Left ventricle myocardium superior (tissue), 1 donor: ENCODE measurements at places on chromosomes 12 and 14. TPM values are rescaled to one million over a fixed set of nuclear protein-coding genes. Genes with fewer than 3 reads are reported as not detected.
A peak's percentile ranks its signal among the peaks of the same experiment; 100 is the strongest.

DNA sequence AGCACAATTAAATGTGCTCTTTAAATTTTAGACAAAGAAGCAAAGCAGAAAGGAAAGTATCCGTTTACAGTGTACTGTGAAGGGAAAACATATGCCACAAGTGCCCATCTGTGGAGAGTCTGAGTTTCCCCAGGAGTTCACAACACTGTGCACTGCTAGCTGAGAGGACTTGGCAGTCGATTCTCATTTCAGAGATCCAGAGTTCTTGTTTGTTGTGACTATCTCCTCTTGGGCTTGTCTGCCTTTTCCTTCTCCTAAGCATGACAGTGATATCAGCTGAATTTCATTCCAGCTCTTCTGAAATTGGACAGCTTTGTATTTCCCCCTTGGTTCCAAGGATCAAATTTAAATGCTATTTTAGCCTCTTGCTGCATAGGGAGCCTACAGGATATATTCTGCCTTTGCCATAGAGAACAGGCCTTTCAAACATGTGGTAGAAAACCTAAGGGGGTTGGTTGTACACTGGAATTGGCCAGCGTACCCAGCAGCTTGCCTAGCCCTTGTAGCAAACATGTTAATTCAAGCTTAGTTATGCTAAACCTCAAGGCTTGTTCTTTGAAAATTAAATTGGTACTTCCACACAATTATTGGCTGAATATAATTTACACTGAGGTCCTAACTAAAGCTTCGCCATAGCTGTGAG, 259.2 kb upstream of the NOVA1 start:
- no peak for DNase-seq

DNA sequence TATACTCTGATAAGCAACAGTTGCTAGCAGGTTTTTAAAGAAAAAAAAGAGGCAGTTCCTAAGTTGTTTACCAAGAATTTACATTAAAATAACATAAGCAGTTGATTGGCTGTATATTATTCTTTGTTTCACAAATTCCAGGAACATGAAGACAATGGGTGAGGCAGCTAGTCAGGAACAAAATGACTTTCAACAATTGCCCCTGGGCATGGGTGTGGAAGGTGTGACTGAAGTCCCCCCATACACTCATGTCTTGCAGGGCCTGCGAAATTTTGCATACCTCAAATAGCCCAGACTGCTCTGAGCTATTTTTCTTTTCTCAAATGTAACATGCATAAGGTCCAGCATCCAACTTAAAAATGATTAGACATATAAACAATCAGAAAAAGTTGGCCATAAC, 267.2 kb upstream of the DIO3 start:
- no peak for DNase-seq

DNA sequence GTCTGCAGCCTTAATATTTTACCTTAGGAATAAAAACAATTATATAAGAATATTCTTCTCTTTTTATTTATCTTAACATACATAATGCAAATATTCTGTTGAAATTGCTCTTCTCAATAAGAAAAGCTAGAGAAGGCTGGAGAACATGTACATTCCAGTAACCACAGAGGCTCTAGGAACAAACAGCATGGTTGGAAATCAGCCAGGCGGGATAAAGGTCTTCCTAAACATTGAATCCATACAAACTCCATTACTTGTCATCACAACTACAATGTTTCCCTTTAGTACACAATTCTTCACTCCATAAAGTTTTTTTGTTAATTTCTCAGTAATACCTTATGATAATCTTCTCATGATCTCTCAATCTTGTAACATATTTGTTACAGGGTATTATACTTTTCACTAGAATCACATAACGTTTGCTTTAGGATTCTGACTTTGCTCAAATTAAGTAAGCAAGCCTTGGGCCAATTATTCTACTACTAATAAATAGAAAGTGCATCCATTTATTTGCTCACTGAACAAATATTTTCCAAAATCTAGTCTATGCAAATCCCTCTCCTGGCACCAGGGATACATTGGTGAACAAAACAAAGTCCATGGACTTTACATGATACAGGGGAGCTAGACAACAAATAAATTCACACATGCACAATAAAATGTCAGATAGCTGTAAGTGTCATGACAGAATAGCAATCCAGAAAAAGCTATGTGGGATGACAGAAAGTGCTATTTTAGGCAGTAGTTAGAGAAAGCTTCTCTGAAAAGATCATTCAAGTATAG, 237.5 kb upstream of the TMTC1 start:
- DNase-seq: no peak

- no peak for DNase-seq
Observed at GRCh38 chr12:121099779-121100178, 32.9 kb upstream of the P2RX7 start.

GRCh38 chr12:16473610-16474326, 126.3 kb downstream of the MGST1 start:
- DNase-seq: no peak

DNA sequence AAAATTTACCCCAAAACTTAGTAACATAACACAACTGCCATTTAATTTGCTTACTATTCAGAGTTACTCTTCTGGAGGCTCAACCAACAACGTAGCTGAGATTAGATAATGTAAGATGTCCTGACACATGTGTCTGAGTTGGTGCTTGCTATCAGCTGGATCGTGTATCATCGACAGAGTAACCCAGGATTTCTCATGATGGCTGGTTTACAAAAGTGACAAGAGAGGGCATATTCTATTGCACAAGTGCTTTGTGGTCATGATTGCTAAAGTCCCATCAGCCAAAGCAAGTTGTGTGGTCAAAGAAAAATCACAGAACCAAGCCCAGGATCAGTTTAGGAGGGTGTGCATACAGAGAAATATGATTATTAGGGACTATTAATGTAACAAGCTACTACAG, 73.4 kb downstream of the CAPZA3 start:
- no peak for DNase-seq

GRCh38 chr14:69703047-69704039, 63.6 kb upstream of the SRSF5 start:
- no peak for DNase-seq

DNA sequence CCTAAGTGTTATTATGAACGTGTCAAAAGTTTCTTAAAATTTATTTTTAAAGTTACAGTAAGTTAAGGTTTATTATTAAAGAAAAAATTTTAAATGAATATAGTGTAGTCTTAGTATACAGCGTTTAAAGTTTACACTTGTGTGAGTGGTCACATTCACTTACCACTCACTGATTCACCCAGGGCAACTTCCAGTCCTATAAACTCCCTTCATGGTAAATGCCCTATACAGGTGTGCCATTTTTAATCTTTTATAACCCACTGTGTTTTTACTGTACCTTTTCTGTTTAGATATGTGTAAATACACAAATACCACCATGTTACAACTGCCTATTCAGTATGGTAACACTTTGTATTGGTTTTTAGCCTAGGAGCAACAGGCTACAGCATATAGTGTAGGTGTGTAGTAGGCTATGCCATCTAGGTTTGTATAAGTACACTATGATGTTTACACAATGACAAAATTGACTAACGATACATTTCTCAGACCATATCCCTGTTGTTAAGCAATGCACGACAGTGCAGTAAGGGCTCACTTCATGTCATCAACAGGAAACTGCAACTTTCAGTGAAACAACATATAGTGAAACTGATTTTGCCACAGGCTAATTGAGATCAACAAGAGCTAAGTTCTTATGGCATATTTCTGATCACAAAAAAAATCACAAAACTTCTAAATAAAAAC, 112.0 kb upstream of the TMCC3 start:
- DNase-seq: no peak

- no peak for DNase-seq
Observed at GRCh38 chr14:27929797-27930347, 836.7 kb upstream of the FOXG1 start.

Gene TAS2R20
- 0.42 TPM for total RNA-seq

DNA sequence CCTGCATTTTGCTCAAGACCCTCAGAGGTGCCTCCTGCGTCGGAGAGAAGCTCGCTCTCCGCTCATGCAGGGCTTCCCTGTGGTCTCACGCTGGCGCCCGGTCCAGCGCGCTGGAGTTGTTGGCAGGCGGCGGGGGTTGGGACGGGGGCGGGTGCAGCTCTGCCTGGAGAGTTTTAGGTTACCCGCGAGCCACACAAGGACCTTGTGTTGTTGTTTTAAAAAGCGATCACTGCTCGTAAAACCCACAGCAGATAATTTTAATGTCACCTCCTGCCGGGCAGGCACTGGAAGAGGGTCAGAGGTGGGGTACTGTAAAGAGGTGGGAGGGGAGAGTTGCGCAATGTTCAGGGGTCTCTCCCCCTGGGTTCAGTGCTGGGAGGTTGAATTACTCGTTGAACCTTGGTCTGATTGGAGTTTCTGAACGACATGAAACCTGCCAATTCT, 850 bp downstream of the SMOC1 start:
- no peak for DNase-seq

Gene EML5
- total RNA-seq: 0.25 TPM

Gene ARF6
- 24.6 TPM for total RNA-seq

- DNase-seq: no peak
Observed at GRCh38 chr14:68413509-68413908, 379.4 kb downstream of the ZFP36L1 start.

GRCh38 chr12:130161261-130162243, 712 bp upstream of the FZD10 start:
- peak; percentile 51 for DNase-seq

DNA sequence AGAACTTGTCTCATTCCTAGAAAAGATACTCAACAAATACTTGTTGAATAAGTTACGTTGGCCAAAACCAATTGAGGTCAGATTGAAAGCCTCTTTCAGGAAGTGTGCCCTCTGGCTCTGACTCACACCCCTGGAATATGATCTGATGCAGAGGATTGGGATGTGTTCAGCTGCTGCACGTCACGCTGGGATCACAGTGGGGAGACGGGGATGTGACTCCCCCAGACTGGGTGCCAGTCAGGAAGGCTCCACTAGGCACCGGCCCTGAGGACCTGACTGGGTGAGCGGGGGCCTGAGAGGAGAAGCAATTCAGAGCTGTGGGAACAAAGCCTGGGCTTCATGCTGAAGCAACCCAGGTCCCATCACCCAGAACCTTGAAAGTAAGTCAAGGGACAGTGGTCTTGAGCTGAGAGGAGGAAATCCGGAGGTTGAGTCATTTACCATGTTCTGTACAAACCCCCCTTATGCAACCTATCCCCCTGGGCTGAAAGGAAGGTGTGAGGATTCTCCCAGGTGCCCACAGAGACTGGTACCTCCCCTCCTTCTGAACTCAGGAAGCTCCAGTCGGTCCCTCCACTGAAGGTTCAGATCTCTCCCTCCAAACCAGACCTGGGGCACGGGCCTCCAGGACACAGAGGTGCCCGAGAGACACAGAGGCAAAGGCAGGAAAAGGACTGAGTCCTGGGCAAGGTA, 3.9 kb downstream of the CEBPE start:
- no peak for DNase-seq

Gene KRT6C
- total RNA-seq: not detected

Gene MSRB3
- total RNA-seq: 150 TPM

- no peak for DNase-seq
Observed at GRCh38 chr12:14984766-14985285, 12.0 kb downstream of the PDE6H start.

Gene RTL1
- total RNA-seq: not detected

DNA sequence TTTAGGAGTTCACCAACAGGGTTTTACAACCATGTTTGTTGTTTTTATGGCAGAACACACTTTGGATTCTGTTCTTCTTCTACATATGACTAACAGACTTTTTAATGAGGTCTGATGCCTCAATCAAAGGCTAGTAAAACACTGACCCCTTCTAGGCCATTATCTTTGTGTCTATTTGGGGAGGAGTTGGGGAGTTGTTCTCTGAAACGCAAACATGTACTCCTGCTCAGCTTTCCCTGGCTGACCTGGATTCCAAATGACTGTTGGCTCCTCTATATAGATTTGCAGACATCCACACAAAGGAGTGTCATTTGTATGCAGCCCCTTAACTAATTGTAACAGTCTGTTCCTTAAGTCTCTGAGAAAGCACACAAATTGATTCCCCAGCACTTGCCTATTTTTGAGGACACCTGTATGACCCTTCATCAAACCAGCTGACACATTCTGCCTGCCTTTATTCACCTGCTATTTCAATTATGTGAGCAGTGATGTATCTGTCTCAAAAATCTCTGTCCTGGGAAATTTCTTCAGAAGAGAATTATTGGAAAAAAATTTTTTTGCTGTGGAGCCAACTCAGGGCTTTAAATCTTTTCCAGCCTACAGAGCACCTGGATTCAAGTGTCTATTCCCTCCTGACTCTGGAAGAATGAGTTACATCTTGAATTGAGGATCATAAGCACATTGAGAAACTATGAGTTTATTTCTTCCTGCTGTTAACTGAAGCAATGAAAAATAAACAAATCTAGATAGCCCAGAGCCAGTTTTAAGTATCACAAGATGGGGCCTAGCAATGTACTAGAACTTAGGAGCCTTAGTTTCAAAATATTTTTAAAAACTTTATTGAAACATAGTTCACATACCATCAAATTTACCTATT, 417.2 kb downstream of the RAD51B start:
- no peak for DNase-seq

DNA sequence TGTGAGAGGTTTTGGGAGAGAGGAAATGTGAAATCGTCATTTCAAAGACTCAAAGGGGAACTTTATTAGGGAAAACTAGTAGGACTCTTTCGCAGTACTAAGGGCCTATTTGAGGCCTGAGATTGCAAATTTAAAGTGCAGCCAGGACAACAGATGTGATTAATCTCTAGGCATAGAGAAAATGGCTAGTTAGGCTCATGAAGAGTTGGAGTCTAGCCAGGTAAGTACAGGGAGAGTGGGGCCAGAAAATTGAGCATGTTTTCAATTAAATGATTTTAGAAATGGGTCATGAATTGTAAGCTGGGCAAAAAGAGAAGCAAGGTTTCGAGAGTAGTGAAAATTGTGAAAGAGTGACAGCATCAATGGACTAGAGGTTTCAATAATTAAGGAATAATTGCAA, 91.9 kb upstream of the LMNTD1 start:
- no peak for DNase-seq

Gene B4GALNT1
- total RNA-seq: 5.1 TPM

DNA sequence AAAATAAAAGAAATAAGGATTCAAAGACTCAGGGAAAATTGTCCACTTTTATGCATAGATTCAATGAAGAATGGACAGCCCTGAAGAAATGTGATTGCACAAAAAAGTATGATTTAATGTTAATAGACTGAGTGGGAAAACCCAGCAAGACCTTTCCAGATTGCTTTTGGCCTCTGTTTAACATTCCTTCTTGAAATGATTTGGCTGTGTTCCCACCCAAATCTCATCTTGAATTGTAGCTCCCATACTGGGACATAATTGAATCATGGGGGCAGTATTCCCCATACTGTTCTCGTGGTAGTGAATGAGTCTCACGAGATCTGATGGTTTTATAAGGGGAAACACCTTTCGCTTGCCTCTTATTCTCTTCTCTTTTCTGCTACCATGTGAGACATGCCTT, 1316.9 kb upstream of the SEL1L start:
- no peak for DNase-seq

DNA sequence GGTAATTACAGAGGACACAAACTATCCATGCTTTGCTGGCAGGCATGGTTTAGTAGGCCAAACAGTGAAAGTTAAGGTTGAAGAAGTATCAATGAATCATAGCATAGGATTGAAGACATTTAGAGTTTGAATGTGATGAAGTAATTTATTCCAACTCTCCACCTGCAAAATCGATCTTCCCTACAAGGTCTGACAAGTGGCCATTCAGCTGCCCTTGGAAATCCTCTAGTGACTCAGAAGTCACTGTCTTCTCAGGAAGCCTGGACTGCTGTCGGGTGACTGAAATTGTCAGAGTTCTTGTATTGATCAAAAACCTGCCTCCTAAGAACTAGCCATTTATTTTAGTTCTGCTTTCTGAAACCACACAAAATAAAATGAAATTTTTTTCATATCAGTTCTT, 17.7 kb upstream of the STXBP6 start:
- DNase-seq: no peak

Gene NANOG
- total RNA-seq: not detected

Gene COL2A1
- 0.25 TPM for total RNA-seq
